ENCODE measurements at places on chromosomes 5 and 9. TPM values are rescaled to one million over a fixed set of nuclear protein-coding genes. Genes with fewer than 3 reads are reported as not detected.

Gene PTCD2
- 4.4 TPM for total RNA-seq

- no peak for DNase-seq
Observed at GRCh38 chr5:119410448-119411159, 41.7 kb upstream of the HSD17B4 start.

DNA sequence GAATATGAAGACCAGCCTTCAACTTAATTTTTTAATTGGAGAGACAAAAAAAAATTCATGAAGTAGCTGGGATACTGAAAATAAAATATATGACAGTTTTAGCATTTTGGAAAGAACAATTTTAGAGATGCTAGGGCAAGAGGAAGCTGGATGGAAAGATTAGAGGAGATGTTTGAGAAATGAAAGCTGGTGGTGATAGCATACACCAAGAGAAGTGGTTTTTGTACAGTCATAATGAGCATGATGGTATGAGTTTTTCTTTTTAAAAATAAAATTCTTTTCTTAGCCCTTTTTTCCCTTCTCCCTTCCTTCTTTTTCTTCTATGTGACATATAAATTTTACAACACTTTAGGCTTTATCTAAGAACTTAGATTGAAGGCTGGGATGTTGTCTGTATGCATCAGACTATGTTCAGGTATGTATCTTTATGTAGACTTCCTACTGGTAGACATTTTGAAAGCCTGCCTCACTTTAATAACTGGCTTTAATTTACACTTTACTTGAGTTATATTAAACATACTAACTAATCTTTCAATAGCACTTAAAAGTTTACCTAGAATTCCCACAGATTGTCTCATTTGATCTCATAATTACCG is 522.5 kb downstream of the TLE4 start:
- no peak for DNase-seq

DNA sequence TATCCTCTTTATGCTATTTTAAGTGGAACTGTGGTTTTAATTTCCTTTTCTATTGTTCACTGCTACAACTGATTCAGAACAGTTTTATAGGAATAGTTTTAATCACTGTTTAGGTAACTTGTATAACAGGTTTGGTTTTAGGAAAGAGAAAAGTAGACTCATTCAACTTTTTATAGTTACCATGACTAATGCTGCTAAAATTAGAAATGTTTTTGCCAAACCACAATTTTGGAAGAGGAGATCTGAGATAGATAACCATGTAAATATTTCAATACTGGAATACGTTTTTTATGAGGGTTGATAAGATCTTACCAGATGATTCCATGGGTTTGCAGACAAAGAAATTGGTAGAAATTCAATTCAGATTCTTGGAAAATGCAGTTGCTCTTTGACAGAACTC is 404.6 kb upstream of the ARRDC3 start:
- DNase-seq = no peak

- no peak for DNase-seq
Observed at GRCh38 chr5:16596581-16596940, 20.2 kb downstream of the RETREG1 start.

DNA sequence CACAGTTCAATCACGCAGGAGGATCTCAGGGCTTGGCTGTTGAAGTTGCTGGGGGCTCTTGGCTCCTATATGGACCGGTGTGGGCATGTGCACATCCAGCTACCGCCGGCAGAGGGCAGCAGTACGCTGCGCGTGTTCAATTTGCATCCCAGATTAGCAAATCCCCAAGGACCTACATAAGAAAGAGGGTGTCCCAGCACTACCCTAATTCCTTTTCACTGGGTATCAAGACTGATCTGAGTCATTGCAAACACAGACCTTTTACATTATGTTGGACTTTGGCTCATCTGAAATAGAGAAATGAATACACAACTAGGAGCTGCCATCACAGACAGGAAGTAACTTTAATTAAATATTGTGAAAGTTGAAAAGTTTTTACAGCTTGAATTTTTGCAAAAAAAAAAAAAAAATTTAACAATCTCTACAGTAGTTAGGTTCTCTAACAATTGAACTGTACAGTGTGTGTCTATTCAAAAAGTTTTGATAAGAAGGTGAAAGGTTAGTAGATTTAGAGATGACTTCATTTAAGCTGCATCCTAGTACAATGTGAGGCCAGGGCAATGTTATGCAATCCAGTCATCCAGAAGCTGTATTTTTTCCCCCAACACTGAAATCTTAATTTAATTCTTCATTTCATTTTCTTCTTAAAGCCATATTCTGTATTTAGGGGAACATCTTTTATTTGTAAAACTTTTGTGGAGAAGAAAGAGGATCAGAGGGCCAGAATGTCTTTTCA is 404.0 kb downstream of the EBF1 start:
- DNase-seq = peak; percentile 73

DNA sequence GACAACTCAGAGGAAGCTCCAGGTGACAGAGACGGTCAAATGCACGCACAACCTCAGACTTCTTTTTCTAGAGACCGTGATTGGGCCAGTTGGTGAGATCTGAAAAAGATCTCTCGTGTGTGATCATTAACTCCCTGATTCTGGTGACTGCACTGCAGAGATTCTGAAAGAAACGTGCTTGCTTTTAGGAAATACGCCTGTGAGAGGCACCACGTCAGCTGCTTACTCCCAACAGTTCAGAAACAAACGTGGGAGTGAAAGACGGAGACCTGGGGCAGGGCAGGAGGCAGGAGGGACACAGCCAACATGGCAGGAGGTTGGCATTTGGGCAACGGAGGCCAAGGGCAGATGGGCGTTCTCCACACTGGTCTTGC is 15.9 kb downstream of the SLC12A7 start:
- DNase-seq = no peak

Gene PCDHB3
- 1.5 TPM for total RNA-seq

- DNase-seq = no peak
Observed at GRCh38 chr5:144030904-144031303, 139.6 kb downstream of the YIPF5 start.

GRCh38 chr5:94461131-94461530 is 157.3 kb downstream of the KIAA0825 start:
- DNase-seq = no peak
